Natural killer cell (primary cell): ENCODE measurements at places on chromosomes 2 and 18.

- DNase-seq = no peak
These were observed 911.4 kb upstream of the ZEB2 start for GRCh38 chr2:145431181-145431951.

DNA sequence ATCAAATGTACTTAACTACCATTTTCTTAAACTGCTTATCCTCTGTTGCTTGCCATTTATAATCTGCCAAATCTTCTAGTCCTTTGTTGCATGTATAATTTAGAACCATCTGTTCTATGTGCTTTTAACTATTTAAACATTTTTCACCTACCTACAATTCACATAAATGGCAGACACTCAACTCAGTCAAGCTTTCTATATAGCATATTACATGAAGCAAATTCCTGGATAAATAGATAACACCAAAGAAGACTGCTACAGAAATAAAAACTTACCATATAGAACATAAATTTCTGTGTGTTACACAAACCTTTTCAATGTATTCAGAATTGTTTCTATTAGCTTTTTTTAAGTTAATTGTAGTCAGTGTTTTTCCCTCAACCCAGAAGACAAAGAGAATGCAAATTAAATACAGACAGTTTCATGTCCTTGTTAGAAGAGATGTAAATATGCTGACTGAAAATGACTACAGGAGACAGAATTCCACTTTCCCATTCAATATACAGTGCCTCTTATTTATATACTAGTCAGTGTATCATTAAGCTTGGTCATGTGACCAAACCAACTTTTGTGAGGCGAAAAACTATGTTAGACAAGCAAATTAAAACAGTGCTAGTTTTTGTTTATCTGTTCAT, 2.6 kb downstream of the BAZ2B start:
- DNase-seq = no peak

GRCh38 chr2:150107816-150108215, 379.7 kb downstream of the RND3 start:
- DNase-seq = no peak

DNA sequence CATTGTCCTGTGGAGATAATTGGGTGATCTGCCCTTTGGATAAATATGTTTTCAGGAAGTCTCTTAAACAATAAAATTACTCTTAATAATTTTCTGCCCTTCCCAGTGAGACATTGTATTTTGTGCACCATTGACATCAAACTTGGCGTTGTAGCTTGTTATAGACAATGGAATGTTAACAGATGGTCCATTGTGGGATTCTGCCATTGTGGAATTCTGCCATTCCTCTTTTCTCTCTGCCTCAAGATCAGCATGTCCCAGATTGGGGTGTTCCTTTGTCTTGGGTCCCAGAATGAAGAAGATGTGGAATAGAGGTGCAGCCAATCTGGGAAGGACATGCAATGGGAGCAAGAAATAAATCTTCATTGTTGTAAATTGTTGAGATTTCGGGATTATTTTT, 15.1 kb upstream of the LDAH start:
- no peak for DNase-seq

GRCh38 chr18:3983351-3983969, 471.6 kb downstream of the DLGAP1 start:
- DNase-seq = no peak

DNA sequence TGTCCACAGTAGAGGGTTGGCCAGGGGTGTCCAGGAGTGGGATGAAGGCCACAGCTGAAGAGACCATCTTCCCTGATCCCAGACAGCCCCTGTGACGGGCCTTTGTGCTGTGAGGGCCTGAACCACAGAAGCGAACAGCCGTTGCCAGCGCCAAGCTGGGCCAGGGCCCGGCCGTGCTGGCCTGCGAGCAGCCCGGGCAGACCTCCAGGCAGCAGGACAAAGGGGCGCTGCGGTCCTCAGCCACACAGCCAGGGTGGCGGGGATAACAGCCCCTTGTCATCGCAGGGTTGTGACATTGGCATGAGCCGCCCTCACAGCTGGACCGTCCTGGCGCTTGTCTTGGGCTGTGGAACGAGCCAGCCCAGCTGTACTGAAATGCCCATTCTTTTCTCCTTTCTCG, 161.1 kb downstream of the FAM210A start:
- DNase-seq = no peak

DNA sequence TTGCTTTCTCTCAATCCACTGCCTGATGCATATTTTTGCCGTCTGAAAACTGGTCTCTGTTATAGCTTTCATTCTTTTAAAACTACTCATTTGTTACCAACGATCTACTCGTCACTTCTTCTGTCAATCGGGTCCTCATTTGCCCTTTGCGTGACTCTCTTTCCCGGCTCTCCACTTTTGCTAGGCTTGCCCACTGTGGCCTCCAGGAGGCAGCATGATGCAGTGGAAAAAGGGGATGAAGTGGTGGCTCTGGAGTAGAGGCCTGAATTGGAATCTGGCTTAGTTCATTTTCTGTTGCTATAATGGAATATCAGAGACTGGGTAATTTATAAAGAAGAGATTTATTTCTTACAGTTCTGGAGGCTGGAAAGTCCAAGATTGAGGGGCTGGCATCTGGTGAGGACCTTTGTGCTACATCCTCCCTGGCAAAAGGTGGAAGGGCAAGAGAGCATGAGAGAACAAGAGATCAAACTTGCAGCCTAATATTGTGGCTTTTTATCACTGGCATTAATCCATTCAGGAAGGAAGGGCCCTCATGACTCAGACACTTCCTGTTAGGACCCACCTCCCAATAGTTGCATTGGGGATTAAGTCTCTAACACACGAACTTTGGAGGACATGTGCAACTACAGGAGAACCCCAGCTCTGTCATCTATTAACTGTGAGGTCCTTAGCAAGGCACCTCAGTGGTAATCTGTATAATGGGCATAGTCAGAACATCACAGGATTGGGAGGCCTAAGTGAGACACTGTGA, 15.4 kb downstream of the GDF7 start:
- no peak for DNase-seq

GRCh38 chr18:49814147-49814499, 790 bp upstream of the ACAA2 start:
- DNase-seq = no peak

DNA sequence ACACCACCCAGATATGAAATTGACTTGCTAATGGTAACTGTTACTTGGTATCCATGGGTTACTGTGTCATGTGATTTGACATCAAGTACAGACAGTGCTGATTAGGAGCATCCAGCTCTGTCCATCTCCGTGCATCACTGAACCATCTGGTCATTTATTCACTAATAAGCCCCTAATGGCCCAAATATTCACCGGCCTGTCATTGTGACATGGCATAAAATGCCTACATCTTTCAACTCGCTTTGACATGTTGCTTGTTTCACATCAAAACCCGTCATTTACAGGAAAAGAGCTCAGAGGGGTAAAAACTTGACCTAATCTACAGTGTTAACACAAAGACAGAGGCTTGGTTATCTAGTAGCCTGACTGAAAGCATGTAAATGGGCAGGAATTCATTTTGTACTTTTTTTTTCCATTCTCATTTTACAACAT, 308.9 kb upstream of the ATP5MC3 start:
- DNase-seq = no peak

GRCh38 chr18:45361125-45361851, 254.0 kb upstream of the SLC14A2 start:
- DNase-seq = no peak

DNA sequence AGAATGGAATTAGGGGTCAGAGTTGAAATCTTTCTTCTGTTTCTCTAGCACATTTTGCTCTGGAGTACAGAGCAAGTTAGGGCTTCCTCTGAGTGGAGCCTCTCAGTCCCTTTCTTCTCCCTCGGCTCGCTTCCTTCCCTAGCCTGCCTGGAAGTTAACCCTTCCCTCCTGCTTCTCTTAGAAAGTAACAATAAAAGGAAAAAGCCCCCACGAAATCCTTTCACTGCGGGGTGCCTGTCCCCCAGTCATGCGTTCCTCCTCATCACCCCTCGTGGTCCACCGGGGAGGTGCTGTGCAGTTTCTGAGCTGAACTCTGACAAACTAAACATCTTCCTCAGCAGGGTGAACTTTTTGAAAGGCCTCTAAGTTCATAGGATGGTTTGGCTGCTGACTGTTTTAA, 2.0 kb downstream of the IGFBP2 start:
- no peak for DNase-seq

GRCh38 chr2:128526455-128526976, 207.8 kb upstream of the HS6ST1 start:
- no peak for DNase-seq

DNA sequence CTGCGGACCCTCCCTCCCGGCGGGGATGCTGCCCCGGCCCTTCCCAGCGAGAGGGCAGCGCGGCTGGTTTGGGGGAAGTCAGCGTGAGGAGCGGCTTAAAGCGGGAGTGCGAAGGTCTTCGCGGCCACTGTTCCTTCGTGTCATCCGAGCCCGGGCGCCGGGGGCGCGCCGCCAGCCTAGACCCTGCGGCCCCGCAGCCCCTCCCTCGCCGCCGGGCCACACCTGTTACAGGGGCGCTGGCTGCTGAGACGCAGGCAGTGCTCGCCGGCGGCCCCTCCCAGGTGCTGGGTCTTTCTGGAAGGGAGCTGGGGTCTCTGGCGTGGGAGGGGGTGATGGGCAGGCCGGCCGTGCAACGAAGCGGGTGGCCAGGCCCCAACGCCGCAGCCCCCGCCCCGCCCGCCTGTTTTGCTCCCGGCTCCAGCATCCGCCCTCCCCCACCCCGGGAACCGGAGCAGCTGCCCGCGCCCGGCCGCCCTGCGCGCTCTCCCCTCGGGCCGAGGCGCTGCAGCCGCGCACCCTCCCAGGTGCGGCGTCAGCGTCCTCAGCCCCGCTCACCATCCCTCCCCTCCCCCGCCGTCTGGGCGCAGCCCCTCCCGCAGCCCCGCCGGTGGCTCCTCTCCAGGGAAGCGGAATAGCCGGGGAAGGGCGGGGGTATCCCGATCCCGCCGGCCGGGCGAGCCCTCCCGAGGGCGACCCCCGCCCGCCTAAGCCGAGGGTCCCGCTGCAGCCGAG, 727 bp downstream of the KIF1A start:
- no peak for DNase-seq

- DNase-seq = no peak
These were observed 89.8 kb downstream of the PKP4 start for GRCh38 chr2:158546412-158547144.

- no peak for DNase-seq
These were observed 82.0 kb downstream of the CTAGE1 start for GRCh38 chr18:22335731-22336198.

DNA sequence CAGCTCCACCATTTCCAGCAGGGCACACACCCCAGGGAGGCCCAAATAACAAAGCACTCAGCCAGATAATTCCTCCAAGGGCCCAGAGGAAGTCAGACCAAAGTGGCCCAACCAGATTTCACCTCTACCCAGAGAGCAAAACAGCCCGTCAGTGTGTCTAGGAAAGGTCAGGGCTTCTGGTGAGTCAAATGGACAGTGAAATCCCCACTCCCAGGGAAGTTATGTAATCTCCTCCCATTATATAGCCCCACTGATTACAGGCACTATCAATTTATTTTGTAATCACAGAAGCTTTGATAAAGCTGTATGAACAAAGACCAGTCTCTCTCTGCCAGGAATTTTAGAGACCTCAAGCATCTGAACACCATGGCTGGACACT, 4.0 kb downstream of the B4GALT6 start:
- DNase-seq = no peak

DNA sequence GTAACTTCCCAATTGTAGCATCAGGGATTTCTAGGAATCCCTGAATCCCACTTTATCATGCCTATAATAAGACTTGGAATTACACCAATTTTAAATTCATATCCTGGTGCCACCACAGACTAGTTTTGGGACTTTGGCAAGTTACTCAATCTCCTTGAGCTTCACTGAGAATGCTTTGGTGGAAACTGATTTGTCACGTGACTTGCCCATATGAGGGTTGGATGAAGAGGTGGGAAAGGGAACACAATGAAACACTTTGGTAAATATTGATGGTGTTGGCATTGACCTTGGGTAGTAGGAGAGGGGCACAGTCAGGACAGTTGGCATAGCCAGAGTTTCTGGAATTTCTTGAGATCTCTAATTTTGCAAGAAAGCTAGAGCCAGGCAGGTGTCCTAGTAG, 452.2 kb downstream of the SLC4A3 start:
- DNase-seq = no peak

DNA sequence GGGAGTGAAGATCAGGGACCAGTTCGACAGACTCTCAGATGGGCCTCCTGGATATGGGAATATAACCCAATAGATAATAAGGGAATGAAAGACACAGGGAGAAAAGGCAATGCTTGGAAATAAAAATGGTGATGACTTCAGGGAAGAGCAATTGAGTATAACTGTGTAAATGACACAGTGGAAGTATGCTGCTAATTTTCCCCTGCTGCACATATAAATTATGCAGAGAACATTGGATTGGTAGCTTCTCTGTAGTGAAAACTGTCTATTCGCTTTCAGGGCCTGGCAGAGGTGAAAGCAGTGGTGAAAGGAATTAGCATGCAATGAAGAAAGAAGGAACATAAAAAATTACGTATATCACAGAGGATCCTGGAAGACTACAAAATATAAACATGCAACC, 398.2 kb upstream of the CDH2 start:
- no peak for DNase-seq

GRCh38 chr2:218993345-218994315, at the start of gene CRYBA2:
TSS of gene CRYBA2 (minus strand) at chr2:218993422. CDS start at chr2:218993176, 246 bp downstream.
- peak; percentile 21 for DNase-seq

- no peak for DNase-seq
These were observed 47.0 kb downstream of the RRM2 start for GRCh38 chr2:10169581-10169980.

GRCh38 chr2:162182395-162182794, 30.3 kb upstream of the GCG start:
- DNase-seq = no peak

DNA sequence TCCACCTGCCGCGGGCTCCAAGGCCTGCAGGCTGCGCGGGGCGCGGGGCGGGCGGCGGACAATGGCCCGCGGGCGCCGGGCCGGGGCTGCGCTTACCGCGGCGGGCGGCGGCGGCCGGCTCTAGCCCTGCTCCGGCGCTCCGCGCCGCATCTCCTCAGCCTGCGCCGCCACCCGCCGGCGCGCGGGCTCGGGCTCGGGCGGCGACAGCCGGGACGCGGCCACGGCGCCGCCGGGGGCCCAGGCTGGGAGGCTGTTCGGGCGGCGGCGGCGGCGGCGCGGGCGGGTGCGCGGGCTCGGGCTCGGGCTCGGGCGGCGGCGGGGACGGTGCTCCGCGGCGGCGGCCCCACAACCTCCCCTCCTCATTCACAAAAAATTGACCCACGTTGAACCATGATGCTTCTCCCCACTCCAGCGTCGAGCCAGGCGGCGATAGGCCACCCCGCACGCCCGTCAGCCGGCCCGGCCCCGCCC, at the start of gene HDAC4:
TSS of gene HDAC4 (minus strand) at position 425 of the 471 bp plus-strand sequence. CDS start 48,321 bp downstream, outside the sequence.
- DNase-seq = no peak

GRCh38 chr2:164046040-164046439, 310.2 kb upstream of the FIGN start:
- no peak for DNase-seq

- no peak for DNase-seq
These were observed 218.7 kb downstream of the ARHGAP15 start for GRCh38 chr2:143347901-143348414.

DNA sequence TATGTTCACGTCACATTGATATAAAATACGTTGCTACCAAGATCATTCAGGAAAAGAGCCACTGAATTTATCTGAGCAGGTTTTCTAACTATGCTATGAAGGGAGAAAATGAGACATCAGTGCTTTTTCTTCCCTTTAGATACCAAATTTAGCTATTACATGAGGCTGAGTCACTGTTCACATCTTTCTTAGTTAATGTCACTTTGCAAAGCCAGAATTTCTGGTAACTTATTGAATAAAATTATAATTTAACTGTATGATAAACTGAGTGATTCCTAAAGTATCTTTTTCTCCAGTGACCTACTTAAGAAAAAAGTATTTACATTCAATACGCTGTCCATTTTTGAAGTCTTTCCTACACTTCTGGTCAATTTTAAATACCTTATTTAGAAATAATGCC, 22.7 kb downstream of the C1D start:
- DNase-seq = no peak
